ENCODE measurements at places on chromosomes 16 and 17. TPM values are rescaled to one million over a fixed set of nuclear protein-coding genes. Genes with fewer than 3 reads are reported as not detected.

The OMG gene
- 0.16 TPM for polyA plus RNA-seq

The FBXW10 gene
- 0.39 TPM for polyA plus RNA-seq

The CIBAR2 gene
- not detected for polyA plus RNA-seq

The CD7 gene
- polyA plus RNA-seq, result 2.6 TPM

The ITGAX gene
- 1.5 TPM for polyA plus RNA-seq

The MAPT gene
- 4.5 TPM for polyA plus RNA-seq

The SRP68 gene
- 57.9 TPM for polyA plus RNA-seq

The ADAD2 gene
- 3.6 TPM for polyA plus RNA-seq

The SOX9 gene
- polyA plus RNA-seq, result 3.7 TPM

The NIP7 gene
- polyA plus RNA-seq, result 16.4 TPM

The TBC1D3 gene
- polyA plus RNA-seq, result not detected

The CLEC18C gene
- 0.36 TPM for polyA plus RNA-seq

The OR1A1 gene
- polyA plus RNA-seq, result not detected

The ATP2A1 gene
- polyA plus RNA-seq, result 0.69 TPM

The HOXB7 gene
- 0.39 TPM for polyA plus RNA-seq

The TK1 gene
- 37.4 TPM for polyA plus RNA-seq

The PIRT gene
- not detected for polyA plus RNA-seq

The ZNF771 gene
- polyA plus RNA-seq, result 4.7 TPM

The PDK2 gene
- 12.1 TPM for polyA plus RNA-seq

The SCIMP gene
- polyA plus RNA-seq, result 0.18 TPM

The ARL5C gene
- polyA plus RNA-seq, result not detected

The C17orf78 gene
- not detected for polyA plus RNA-seq

The RPGRIP1L gene
- polyA plus RNA-seq, result 1.7 TPM

The MYBBP1A gene
- 32.6 TPM for polyA plus RNA-seq

The FOXF1 gene
- polyA plus RNA-seq, result 2.1 TPM

The FLCN gene
- polyA plus RNA-seq, result 16.3 TPM

The PIK3R5 gene
- polyA plus RNA-seq, result 1.3 TPM

The CDC42EP4 gene
- 15.7 TPM for polyA plus RNA-seq

The GGT6 gene
- polyA plus RNA-seq, result 49.5 TPM

The B4GALNT2 gene
- polyA plus RNA-seq, result 0.06 TPM

The TK2 gene
- 8.3 TPM for polyA plus RNA-seq

The KRT20 gene
- 0.07 TPM for polyA plus RNA-seq

The ACSM3 gene
- 3.3 TPM for polyA plus RNA-seq

The NEUROD2 gene
- polyA plus RNA-seq, result not detected

The CCL4 gene
- polyA plus RNA-seq, result 1.8 TPM

The PSMB10 gene
- polyA plus RNA-seq, result 54.8 TPM

The RAMP2 gene
- polyA plus RNA-seq, result 7.5 TPM

The PIMREG gene
- polyA plus RNA-seq, result 4.0 TPM

The SALL1 gene
- 0.02 TPM for polyA plus RNA-seq

The SBK1 gene
- polyA plus RNA-seq, result 0.47 TPM

The BTBD17 gene
- polyA plus RNA-seq, result not detected

The USP22 gene
- polyA plus RNA-seq, result 29.9 TPM

The RHBDL3 gene
- 0.58 TPM for polyA plus RNA-seq

The P2RX5 gene
- polyA plus RNA-seq, result 1.8 TPM

The RAP1GAP2 gene
- polyA plus RNA-seq, result 5.1 TPM

The FBXO39 gene
- 0.61 TPM for polyA plus RNA-seq

The DNAJA2 gene
- polyA plus RNA-seq, result 39.2 TPM

The RHBDL1 gene
- 1.7 TPM for polyA plus RNA-seq

The IL17C gene
- polyA plus RNA-seq, result 0.07 TPM

The CCR7 gene
- polyA plus RNA-seq, result 0.16 TPM

The KRT12 gene
- not detected for polyA plus RNA-seq

The GP1BA gene
- 0.02 TPM for polyA plus RNA-seq

The PGS1 gene
- polyA plus RNA-seq, result 13.9 TPM

The C16orf89 gene
- polyA plus RNA-seq, result 0.88 TPM

The SPNS2 gene
- 95.3 TPM for polyA plus RNA-seq
